ENCODE measurements at places on chromosomes 13 and 19.

DNA sequence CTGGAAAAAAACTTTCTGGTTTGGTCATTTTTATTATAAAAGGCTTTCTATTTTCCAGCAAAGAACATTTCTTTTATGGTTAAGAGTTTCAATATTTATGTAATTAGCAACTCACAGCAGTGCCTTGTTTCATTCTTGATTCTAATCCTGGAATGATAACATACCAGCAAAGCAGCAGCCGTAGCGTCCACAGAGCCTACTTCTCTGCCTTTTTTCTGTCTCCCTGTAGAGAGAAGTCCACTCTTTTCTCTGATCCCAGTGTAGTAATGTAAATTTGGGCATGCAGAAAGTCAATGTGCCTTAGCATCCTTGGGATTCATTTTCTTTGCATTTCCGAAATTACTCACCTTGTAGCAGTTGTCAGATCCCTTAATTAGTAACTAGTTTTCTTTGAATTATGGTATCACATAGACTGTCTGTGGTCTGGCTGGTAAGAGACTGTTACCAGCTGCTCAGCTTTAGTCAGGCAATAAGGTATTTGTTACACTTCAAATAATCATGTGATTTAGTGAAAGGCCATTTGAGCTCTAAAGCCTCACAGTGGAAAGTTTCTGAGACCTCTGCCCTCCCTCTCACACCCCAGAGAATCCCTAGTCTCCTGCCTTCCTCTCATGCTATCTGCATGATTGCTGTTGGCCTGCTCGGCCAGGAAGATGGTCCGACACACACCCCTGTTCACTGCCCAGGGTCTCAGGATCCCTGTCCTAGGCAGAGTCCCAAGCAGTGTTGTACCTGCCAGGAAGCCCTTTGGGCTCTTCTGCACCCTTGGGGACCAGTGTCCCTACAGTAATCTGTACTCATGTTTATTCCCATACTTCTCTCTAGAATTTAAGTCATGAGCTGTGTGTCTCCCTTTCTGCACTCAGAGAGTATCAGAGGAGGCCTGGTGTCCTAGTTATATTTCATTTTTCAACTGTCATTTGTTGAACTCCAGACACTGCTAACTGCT, 86.3 kb downstream of the LRCH1 start:
- H3K36me3 ChIP-seq, result no peaks in the 10 kb centered on the region
- H3K27ac ChIP-seq, result no peak overlapping the region
- H3K4me1 ChIP-seq, result peaks cover 24% of the 10 kb centered on the region

- H3K4me1 ChIP-seq, result peaks cover 53% of the 10 kb centered on the region
- H3K27ac ChIP-seq, result no peak overlapping the region
- H3K4me3 ChIP-seq, result no peak overlapping the region
- no peaks in the 10 kb centered on the region for H3K27me3 ChIP-seq
- DNase-seq, result no peak
Observed at GRCh38 chr13:40652588-40652940, 13.9 kb downstream of the FOXO1 start.

GRCh38 chr19:44107751-44108150, 5.4 kb upstream of the ZNF225 start:
- peaks cover 9% of the 10 kb centered on the region for H3K4me1 ChIP-seq
- no peak for DNase-seq
- H3K27ac ChIP-seq, result no peak overlapping the region
- H3K27me3 ChIP-seq, result no peaks in the 10 kb centered on the region

DNA sequence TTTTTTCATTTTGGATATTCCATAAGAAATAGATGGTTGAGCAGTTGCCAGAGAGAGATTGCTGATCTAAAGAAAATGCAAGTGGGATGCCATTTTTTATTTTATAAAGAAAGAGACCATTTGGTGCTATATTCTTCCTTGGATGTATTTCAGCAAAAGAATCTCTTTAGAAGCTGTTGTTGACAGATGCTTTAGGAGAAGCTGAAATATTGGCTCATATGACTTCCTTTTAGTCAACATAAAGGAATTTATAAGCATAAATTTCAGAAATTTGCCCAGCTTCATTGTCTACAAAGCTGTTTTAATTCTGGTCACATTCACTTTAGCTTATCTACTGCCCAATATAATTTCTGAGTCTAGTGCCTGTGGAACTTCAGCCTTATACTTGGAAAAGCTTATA, 36.9 kb downstream of the POLR1D start:
- DNase-seq, result no peak
- no peaks in the 10 kb centered on the region for H3K36me3 ChIP-seq
- H3K4me1 ChIP-seq, result peaks cover 4% of the 10 kb centered on the region
- no peak overlapping the region for H3K27ac ChIP-seq
- H3K27me3 ChIP-seq, result no peaks in the 10 kb centered on the region

- no peak overlapping the region for H3K27ac ChIP-seq
- no peaks in the 10 kb centered on the region for H3K36me3 ChIP-seq
- DNase-seq, result no peak
- no peaks in the 10 kb centered on the region for H3K4me1 ChIP-seq
- no peaks in the 10 kb centered on the region for H3K27me3 ChIP-seq
- H3K4me3 ChIP-seq, result no peak overlapping the region
Observed at GRCh38 chr13:31427151-31428100, 227.7 kb downstream of the B3GLCT start.

DNA sequence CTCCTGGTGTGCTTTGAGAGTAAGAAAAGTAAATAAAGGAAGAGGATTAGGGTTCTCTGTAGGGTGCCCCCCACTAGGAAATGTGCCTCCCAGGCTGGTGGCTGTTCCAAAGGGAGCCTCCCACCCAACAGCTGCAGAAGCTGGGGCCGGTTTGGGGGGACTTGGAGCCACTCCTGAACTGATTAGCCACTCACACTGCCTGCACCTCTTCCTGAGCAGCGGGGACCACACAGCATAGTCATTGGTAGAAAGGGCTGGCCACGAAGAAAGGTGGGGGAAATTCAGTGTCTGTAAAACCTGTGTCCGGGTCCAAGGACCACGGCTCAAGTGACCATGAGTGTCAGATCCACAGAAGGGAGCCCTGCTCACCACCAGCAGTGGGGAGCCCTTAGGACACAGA, 55.6 kb downstream of the SPACA7 start:
- no peak overlapping the region for H3K4me3 ChIP-seq
- H3K27me3 ChIP-seq, result no peaks in the 10 kb centered on the region
- no peak overlapping the region for H3K27ac ChIP-seq
- DNase-seq, result no peak
- no peaks in the 10 kb centered on the region for H3K36me3 ChIP-seq
- H3K4me1 ChIP-seq, result no peaks in the 10 kb centered on the region

- H3K27me3 ChIP-seq, result no peaks in the 10 kb centered on the region
- no peak for DNase-seq
- no peak overlapping the region for H3K27ac ChIP-seq
- H3K36me3 ChIP-seq, result no peaks in the 10 kb centered on the region
Observed at GRCh38 chr19:1516395-1516753, 3.6 kb upstream of the ADAMTSL5 start.

- H3K27ac ChIP-seq, result peak overlapping the region; percentile 56
- peak; percentile 77 for DNase-seq
- no peaks in the 10 kb centered on the region for H3K4me1 ChIP-seq
Observed at GRCh38 chr19:49555600-49556411, 24.6 kb downstream of the NOSIP start.

- no peaks in the 10 kb centered on the region for H3K27me3 ChIP-seq
- DNase-seq, result no peak
- H3K36me3 ChIP-seq, result no peaks in the 10 kb centered on the region
- no peak overlapping the region for H3K4me3 ChIP-seq
- H3K4me1 ChIP-seq, result peaks cover 41% of the 10 kb centered on the region
Observed at GRCh38 chr19:18422530-18423191, 3.5 kb downstream of the SSBP4 start.

DNA sequence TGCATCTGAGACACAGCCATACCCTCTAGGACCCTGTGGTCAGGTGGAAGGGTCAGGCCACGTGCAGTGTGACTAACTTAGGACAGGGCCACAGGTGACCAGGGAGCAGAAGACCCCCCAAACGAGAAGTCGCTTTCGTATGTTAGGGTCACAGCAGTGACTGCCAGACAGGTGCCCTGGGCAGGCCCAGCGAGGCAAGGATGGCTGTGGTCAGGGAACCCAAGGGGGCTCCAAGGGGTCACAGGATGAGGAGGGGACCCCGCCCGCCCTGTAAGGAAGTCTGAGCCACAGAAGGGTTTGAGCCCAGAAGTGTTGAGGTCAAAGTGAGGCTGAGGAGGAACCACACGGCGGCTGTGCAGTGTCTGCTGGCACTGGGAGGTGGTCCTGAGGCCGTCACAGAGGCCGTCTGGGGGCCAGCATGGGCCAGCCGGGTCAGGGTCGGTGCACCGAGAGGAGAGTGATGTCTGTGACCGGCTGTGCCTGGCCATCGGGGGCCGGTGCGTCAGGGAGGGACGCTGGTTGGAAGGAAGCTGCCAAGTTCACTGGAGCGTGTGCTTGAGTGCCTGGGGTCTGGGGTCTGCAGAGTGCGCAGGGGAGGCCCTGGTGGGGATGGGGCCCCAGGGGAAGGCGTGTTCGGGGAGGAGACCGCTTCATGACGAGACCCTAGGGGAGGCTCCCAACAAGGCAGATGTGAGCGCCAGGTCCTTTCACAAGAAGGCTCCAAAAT, 24.8 kb upstream of the TMEM255B start:
- no peak for DNase-seq
- no peak overlapping the region for H3K27ac ChIP-seq
- H3K36me3 ChIP-seq, result no peaks in the 10 kb centered on the region
- H3K27me3 ChIP-seq, result peaks cover 38% of the 10 kb centered on the region

- no peaks in the 10 kb centered on the region for H3K27me3 ChIP-seq
- no peak overlapping the region for H3K27ac ChIP-seq
- no peaks in the 10 kb centered on the region for H3K36me3 ChIP-seq
- H3K4me1 ChIP-seq, result peaks cover 6% of the 10 kb centered on the region
- H3K4me3 ChIP-seq, result no peak overlapping the region
Observed at GRCh38 chr13:30978981-30979956, 46.8 kb downstream of the TEX26 start.

GRCh38 chr13:49791315-49791710, 1.2 kb downstream of the KPNA3 start:
- H3K36me3 ChIP-seq, result no peaks in the 10 kb centered on the region
- peaks cover 18% of the 10 kb centered on the region for H3K4me1 ChIP-seq
- DNase-seq, result peak; percentile 16
- H3K27me3 ChIP-seq, result no peaks in the 10 kb centered on the region

GRCh38 chr13:35475212-35475959, 1.1 kb downstream of the MAB21L1 start:
- DNase-seq, result peak; percentile 52
- H3K4me3 ChIP-seq, result peak overlapping the region; percentile 75
- H3K4me1 ChIP-seq, result peaks cover 13% of the 10 kb centered on the region
- peak overlapping the region; percentile 69 for H3K27ac ChIP-seq

GRCh38 chr13:69199664-69200063, 908.0 kb upstream of the ATXN8OS start:
- H3K36me3 ChIP-seq, result no peaks in the 10 kb centered on the region
- no peaks in the 10 kb centered on the region for H3K4me1 ChIP-seq

DNA sequence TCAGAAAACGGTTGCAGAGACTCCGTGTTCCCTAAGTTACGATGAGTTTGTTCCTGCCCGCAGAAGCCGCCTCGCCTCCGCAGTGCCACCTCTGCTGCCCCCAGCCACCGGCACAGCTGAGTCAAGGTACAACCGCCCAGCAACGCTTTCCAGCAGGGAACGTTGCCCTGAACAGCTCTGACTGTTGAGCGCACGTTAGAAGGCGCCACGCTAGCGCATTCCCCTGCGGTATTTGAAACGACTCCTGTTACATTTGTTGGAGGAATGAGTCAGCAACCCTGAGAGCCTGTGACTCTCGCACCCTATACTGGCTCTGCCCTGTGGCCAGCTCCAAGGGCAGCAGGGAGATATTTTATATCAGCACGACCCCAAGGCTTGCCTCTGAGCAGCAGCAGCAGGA, 302.8 kb downstream of the TEX29 start:
- no peaks in the 10 kb centered on the region for H3K4me1 ChIP-seq
- H3K27me3 ChIP-seq, result no peaks in the 10 kb centered on the region
- H3K36me3 ChIP-seq, result no peaks in the 10 kb centered on the region
- no peak overlapping the region for H3K27ac ChIP-seq

DNA sequence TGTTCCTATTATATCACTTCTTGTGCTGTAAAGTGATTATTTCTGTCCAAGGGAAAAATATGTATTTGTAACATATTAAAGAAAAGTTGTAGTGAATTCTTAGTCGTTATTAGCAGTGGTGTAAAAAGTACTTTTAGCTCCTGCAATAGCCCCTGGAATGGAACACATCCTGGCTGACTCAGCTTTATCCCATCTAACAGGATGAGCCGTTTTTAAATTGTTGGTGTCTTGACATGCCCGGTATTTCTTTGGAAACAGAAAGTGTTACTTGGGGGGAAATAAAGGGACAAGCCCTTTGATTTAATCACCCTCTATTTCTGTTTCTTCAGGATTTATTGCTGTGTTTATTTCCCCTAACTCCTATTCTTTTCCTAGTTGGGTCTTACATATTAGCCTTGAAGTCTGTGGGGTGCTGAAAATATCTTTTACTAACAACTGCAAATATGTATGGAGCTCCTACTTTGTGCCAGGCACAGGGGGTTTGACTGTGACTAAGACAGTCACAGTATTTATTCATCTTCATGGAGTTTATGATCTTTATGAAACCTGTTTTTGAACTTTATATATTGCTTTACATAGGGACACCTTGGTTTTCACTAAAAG, 17.9 kb downstream of the COG3 start:
- H3K27me3 ChIP-seq, result no peaks in the 10 kb centered on the region
- no peaks in the 10 kb centered on the region for H3K4me1 ChIP-seq
- DNase-seq, result no peak
- H3K36me3 ChIP-seq, result no peaks in the 10 kb centered on the region

DNA sequence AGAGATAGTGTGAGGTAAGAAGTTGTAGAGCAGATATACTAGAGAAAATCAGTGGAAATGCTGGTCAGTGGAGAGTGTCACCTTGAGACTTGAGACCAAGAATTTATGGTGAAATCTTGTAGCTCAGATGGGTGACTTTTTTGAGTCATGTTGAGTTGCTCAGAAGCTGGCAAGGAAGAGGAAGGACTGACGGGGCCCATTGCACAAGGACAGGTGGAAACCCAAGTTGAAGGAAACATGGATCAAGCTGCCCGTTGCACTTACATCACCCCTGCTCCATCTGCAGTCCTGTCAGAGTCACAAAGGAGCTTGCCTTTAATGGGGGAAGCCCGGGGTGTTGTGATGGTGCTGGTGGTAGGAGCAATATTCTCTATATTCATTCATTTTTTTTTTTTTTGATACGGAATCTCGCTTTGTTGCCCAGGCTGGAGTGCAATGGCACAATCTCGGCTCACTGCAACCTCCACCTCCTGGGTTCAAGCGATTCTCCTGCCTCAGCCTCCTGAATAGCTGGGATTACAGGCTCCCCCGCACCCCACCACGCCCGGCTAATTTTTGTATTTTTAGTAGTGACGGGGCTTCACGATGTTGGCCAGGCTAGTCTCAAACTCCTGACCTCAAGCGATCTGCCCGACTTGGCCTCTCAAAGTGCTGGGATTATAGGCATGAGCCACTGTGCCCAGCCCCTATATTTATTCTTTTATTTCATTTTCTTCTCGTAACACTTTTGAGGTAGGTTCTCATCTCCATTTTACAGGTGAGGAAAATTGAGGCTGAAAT, 27.4 kb downstream of the UBAC2 start:
- no peaks in the 10 kb centered on the region for H3K27me3 ChIP-seq
- H3K36me3 ChIP-seq, result no peaks in the 10 kb centered on the region
- H3K27ac ChIP-seq, result no peak overlapping the region
- no peak for DNase-seq

GRCh38 chr13:103516015-103516795, 450.0 kb upstream of the SLC10A2 start:
- no peaks in the 10 kb centered on the region for H3K27me3 ChIP-seq
- H3K36me3 ChIP-seq, result no peaks in the 10 kb centered on the region
- H3K27ac ChIP-seq, result no peak overlapping the region
- H3K4me1 ChIP-seq, result no peaks in the 10 kb centered on the region

GRCh38 chr13:30466841-30467252, 1.1 kb upstream of the HMGB1 start:
- DNase-seq, result no peak
- no peak overlapping the region for H3K27ac ChIP-seq
- no peak overlapping the region for H3K4me3 ChIP-seq
- H3K36me3 ChIP-seq, result no peaks in the 10 kb centered on the region
